Fibroblast of skin of left quadriceps (primary cell): ENCODE measurements at places on chromosomes 12 and 14.
A peak's percentile ranks its signal among the peaks of the same experiment; 100 is the strongest.

- DNase-seq = no peak
Measured at GRCh38 chr14:92641306-92641705, 107.1 kb downstream of the LGMN start.

GRCh38 chr12:124434951-124435805 is 132.2 kb downstream of the NCOR2 start:
- DNase-seq = no peak

DNA sequence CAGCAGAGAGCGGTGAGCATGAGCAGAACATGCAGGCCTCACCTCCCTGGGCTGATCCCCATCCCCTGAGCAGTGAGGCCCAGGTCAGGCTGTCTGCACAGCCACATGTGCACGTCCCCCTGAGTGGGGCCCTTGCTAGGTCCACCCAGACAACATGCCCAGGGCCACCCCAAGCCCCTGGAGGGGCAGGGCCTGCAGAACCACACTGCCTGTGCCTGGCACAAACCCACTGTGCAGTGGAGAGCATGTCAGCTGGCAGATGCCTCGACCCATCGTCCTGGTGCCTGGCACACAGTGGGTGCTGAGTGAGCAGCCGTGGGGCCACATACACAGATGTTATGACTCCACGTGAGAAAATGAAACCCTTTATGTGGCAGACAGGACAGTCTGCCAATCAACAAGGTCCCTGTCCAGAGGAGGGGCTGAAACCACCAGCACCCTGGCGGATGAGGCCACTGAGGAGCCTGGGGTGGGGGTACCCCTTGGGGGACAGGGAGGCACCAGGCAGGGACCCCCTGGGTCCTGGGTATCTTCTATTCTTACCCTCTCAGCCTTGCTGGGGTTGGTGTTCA is 8.3 kb downstream of the ANHX start:
- DNase-seq = no peak

DNA sequence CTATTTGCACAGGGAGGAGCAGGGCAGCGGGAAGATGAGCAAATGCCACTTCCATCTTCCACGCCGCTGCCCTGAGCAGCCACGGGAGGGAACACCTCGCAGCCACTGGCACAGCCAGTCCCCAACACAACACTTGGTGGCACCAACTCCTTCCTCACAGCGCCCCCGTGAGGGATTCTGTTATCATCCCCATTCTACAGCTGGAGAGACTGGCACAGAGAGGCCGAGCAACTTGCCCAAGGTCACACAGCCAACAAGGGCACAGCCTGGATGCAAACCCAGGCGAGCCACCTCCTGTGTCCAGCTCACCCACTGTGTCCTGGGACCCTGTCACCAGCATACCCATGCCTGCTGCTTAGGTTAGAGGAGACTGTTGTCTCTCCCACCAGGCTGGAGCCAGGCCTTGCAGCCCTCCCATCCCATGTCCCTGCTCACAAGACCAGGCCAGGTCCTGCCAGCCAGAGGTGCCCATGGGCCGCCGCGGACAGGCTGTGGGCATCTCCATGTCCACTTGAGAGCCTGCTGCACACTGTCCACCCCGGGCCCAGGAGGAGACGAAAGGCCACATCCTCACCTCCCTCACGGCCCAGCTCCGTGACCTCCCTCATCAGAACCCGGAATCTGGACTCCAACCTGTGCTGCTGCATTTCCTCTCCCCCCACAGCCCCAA is 57.0 kb downstream of the NCOR2 start:
- no peak for DNase-seq

- no peak for DNase-seq
Measured at GRCh38 chr12:125149160-125150108, 84.2 kb downstream of the AACS start.

DNA sequence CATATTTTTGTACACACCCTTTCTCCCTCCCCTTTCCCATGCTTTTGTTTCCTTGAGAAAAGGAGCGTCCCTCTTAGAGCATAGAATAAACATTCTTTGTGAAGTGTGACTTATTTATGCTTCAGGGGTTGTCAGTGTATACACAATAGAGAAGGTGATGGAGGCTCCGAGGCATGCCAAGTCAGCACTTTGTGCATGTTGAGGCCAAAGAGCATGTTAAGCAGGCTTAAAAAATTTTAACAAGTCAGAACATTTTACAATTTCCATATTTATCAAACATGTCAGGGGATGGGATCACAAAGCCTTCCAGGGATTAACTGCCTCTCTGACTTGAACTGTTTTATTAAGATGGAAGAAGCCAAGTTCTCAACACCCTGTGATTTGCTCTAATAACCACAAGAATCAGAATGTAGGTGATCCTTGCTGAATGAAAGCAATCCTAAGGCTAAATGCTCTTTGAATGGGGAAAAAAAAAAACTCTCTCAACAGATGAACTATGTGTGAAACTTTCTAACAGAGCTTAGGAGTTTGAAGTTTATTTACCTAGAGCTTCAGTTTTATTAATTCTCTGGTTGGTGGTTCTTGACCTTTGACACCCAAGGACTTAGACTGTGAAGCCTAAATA is 223.1 kb downstream of the RAD51B start:
- DNase-seq = no peak

DNA sequence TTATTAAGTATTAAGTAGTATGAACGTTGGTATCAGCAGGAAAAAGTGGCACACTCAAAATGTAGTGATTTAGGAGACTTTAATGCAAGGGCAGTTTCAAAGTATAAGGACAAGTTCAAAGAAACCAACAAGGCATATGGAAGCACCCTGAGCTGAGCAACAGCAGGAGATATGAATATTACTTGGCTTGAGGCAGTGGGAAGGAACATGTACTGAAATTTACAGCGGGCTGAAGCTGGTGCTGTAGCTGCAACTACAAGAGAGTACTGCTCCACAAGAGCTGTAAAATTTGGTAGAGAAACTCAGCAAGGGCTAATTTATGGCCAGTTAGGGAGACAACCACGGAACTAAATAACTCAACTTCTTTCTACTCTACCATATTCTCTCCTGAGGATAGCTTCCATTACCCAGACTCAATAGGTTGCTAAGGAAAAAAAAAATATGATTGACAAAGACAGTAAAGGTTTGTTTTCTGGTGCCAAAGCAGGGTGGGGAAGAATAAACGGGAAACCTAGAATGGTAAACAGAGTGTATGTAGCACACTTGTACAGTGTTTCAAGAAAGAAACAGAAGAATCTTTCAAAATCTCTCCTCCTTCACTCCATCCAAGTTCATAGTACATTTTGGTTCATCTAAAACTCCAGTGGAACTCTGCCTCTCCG is 487.8 kb upstream of the MGAT4C start:
- no peak for DNase-seq

DNA sequence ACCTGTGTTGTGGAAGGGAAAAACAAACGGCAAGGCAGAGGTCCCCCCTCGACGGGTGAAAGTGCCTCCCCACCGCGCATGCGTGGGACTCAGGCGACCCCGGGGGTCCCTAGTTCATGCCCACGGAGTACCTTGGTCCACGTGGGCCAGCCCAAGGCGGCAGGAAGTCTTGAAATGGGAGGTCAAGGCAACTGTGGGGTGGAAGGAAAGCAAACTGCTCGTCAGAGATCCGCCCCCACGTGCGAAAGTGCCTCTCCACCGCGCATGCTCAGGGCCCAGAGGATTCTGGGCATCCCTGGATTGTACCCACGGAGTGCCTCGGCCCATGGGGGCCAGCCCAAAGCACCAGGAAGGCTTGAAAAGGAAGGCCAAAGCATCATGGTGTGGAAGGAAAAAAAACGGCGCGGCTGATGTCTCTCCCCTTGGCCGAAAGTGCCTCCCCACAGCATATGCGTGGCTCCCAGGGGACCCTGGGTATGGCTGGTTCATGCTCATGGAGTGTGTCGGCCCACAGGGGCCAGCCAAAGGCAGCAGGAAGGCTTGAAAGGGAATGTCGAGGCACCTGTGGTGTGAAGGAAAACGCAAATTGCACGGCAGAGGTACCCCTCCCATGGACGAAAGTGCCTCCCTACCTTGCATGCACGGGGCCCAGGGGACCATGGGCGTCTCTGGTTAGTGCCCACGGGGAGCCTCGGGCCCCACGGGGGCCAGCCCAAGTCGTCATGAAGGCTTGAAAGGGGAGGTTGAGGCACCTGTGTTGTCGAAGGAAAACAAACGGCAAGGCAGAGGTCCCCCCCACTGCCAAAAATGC is 369.7 kb downstream of the ALG10 start:
- no peak for DNase-seq

DNA sequence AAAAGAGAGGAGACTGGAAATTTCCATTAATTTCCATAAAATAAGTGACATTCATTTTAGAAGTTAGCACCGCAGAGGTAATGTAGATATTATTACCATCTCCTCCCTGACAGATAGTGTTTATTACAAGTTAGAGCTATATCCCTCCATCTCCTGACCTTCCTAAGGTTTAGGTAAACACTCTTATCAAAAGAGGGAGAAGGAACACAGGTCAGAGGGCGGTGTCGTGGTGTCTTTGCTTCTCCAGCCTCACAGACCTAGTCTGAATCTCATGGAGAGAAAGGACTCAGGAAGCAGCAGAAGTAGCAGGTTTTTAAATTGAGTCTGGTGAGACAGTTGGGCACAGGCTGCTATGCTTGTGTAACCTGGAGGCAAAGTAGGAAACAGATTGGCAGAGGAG is 11.5 kb upstream of the POC1B start:
- no peak for DNase-seq

GRCh38 chr12:12999271-12999958 is 650 bp downstream of the HEBP1 start:
- DNase-seq = no peak

DNA sequence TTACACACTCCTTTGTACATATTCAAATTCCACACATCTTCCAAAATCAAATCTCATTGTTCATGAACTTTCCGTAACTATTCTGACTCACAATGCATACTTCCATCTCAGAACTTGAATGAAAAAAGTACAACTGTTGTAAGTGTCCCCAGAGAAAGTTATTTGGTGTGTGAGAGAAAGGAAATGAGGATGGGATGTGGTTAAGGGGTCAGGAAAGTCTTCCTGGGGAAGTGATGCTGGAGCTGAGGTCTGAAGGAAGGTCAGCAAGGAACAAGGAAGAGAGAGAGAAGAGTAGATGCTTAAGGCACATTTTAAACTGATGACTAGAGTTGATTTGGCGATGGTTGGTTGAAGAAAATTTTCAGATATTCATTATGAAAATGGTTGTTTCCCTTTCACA is 340.0 kb upstream of the STXBP6 start:
- no peak for DNase-seq

DNA sequence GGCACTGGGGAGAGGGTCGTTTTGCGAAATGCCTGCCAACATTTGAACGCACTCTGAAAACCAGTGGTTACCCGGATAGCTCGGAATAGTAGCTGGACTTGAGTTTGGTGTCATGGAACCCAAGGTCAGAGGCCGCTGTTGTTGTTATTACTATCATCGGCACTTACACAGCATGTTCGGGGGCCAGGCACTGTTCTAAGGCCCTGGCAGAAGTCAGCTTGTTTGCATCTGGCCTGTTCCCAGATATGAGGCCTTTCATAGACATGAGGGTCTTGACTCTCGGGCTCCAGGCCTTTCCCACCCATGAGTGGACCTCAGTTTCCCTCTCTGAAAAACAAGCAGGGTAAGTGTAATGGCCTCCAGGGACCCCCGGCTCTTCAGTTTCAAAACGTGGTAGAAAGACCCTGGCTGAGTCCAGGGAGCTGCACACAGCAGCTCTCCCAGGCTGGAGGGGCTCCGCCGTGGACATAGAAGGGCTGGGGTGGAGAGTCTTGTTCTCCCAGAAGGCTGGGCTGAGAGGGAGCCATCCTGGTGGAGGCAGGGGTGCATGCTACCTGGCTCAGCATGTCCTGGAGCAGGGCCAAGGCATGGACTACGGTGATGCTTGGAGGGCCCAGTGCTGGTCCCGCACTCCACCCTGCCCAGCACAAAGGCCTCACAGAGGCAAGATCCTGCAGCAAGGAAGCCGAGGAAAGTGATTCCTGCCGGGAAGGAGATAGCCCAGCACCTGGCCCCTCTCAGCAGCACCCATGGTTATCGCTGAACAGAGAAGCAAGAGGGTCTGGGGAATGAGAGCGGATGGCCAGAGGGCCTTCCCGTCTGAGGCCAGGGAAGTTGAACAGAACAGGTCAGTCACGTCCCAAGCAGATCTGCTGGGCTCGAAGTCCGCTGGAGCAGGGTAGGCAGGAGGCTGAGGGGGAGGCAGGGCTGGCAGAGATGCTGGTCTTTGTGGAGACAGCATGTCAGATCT is 63.5 kb upstream of the C14orf180 start:
- no peak for DNase-seq

GRCh38 chr14:56494167-56494566 is 85.4 kb upstream of the TMEM260 start:
- no peak for DNase-seq

- DNase-seq = no peak
Measured at GRCh38 chr12:79294590-79294989, 396.2 kb downstream of the PAWR start.

- DNase-seq = peak; percentile 37
Measured at GRCh38 chr12:32181498-32182175, 75.0 kb downstream of the BICD1 start.

- no peak for DNase-seq
Measured at GRCh38 chr12:72433298-72433697, 161.1 kb downstream of the TRHDE start.

- no peak for DNase-seq
Measured at GRCh38 chr12:126588586-126589249, 1523.5 kb downstream of the AACS start.

DNA sequence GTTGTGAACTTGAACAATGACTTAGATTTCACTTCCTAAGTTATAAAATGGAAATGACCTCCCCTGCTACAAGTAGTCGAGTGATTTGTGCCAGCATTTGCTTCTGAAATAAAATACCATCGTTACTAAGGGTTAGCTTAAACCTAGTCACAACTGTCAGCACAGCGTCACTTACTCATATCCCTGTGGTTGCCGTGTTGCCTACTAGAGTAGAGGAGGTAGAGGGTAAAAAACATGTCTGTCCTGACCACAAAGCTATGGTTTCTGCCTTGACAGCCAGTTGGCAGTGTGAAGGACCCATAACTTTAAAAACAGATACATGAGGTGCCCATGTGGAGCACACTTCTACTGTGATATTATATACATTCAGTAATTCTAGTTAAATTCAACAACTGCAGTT is 234.2 kb upstream of the RGS6 start:
- DNase-seq = no peak

DNA sequence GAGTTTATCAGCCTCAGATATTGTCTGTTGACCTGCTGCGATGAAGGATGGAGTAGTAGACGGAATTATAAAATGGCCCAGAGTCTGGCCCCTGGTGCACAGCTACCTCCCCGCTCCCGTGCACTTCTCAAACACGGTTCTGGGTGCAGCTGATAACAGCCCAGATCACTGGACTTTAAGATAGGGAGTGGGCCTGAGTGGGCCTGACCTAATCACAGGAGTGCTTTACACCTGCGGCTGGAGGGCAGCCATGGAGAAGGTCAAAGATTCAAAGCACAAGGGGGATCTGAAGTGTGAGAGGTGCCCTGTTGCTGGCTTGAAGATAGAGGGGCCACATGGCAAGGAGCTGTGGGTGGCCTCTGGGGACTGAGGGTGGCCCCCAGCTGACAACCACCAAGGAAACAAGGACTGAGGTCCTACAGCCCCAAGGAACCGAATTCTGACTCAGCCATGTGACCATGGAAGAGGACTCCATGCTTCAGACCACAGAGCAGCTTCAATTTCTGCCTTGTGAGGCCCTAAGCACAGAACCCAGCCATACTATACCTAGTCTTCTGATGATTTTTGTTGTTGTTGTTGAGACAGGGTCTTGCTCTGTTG is 113.4 kb downstream of the ZNF664 start:
- DNase-seq = no peak

- DNase-seq = no peak
Measured at GRCh38 chr12:29228474-29229157, 79.5 kb downstream of the FAR2 start.

GRCh38 chr14:24712374-24712773 is 78.4 kb upstream of the GZMB start:
- no peak for DNase-seq

GRCh38 chr12:107066691-107067090 is 26.7 kb downstream of the CRY1 start:
- no peak for DNase-seq
